ENCODE measurements at places on chromosomes 2 and 18.

- DNase-seq: peak; percentile 81
Measured at GRCh38 chr2:73112913-73113854, at the start of gene RAB11FIP5. TSS of gene RAB11FIP5 (minus strand) at chr2:73112948. CDS start at chr2:73112777, 171 bp downstream.

DNA sequence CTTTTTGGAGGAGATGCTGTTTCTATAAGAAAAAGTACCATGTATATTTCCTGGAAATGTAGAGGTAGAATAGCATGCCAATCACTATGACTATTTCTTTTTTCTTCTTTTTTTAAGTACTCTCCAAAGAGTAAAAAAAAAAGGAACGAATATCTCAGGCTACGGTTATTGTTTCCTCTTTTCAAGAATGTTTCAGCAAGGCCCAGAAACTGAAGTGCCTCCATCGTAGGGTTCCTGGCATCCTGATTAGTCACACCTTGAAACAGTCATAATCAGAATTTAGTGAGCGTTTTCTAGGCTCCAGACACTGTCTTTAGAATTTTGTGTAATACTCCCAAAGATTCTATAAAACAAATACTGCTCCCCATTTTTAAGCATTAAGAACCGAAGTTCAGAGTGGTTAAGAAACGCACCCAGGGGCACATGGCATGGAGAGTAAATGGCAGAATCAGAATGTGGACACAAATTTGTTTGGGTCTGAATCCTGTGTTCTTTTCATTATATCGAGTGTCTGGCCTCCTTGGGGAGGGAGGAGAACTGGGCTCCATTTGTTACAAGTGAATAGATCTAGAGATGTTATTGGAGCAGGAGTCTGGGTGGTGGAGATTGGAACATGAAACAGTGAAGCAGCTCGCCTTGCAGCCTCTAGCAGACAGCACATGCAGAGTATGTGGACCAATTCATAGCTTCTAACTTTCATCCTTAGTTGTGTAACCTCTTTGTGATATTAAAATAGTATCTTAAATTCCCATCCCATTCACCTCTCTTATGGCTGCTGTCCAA is 26.7 kb downstream of the ZEB2 start:
- no peak for DNase-seq

GRCh38 chr2:206383669-206384068 is 59.7 kb upstream of the ADAM23 start:
- DNase-seq: no peak

GRCh38 chr18:10353791-10354190 is 100.6 kb upstream of the APCDD1 start:
- peak; percentile 90 for DNase-seq

- DNase-seq: no peak
Measured at GRCh38 chr2:25462021-25462420, 120.3 kb upstream of the DNMT3A start.

Measured in foreskin fibroblast (primary cell).